Epithelial cell of esophagus (primary cell): ENCODE measurements at places on chromosomes 16 and 17.

GRCh38 chr16:11658896-11659708 is 9.2 kb upstream of the SNN start:
- DNase-seq = peak; percentile 90

GRCh38 chr17:55546481-55546880 is 35.2 kb upstream of the SMIM36 start:
- no peak for DNase-seq

DNA sequence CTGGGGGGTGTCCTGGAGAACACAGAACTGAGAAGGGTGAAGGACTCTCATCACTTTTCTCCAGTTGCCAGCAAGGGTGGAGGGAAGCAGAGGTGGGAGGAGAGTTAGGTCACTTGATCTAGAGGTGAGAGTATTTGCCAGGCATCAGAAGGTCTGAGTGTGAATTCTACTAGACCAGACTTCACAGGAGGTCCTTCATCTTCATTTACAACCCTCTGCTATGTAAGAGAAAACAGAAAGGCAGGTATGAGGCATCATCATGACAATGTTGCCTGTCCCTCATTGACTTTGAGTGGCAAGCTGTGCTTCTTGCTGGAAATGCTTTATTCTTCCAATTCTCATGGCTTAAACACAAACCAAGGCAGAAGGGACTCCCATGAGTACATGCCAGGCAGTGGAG is 45.9 kb upstream of the B4GALNT2 start:
- no peak for DNase-seq

- DNase-seq = no peak
Observed at GRCh38 chr16:69619514-69619913, 53.7 kb downstream of the NFAT5 start.
